ENCODE measurements at places on chromosomes 6 and 20.

DNA sequence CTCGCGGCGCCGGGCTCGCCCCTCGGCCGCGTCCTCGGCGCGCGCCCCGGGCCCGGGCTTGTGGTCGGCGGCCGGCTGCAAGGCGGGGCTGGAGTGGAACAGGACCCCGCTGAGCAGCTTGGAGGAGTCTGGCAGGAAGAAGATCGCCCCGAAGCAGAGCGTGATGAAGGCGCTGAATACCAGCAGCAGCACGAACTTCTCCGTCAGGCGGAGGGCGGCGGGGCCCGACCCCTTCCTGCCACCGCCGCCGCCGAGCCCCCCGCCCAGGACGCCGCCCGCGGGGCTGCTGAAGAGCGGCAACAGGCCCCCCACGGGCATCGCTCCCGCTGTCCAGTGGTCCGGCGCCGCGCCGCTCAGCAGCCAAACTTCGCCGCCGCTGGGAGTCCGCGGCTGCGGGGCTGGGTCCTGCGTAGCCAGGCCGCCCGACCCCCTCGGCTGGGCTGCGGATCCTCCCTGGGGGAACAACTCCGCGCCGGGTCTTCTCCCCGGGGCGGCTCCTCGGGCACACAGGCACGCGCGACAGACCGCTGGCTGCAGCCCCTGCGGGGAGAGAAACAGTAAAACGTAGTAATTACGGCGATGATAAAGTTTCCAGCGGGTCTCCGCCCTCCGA lies 707 bp downstream of the MAN1A1 start:
- DNase-seq: peak; percentile 63

DNA sequence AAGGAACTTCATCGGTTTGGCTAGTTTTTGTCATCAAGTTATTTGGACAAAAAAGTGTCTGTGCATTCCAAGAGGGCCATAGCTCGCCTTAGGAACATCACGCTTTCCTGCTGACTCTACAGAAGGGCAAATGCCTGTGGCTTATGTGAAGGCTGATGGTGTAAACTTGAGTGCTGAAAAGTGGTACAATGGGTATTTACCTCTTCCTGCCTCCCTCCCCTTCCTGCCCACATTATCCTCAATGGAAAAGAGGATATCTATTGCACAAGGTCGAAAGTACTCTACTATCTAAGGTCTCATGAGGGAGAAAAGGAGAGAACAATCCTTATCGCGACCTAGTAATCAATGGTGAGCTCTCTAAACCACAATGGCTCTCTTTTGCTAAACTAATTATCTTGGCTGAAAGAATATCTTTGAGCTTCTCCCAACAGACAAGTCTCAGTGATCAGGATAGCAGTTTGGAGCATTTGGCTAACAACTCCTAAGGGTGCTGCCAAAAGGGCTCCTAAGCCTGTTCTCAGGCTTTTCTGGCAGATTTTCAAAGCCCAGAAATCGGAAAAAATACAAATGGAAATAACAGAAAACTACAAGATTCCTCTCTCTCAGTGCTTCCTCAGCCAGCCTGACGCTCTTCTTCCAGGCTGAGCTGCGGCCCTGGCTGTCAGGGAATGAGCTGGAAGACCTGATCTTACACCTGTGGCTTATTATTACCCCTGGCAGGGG lies 42.6 kb upstream of the ENPP1 start:
- DNase-seq: no peak

GRCh38 chr6:147849401-147850330 lies 341.2 kb downstream of the SAMD5 start:
- no peak for DNase-seq

DNA sequence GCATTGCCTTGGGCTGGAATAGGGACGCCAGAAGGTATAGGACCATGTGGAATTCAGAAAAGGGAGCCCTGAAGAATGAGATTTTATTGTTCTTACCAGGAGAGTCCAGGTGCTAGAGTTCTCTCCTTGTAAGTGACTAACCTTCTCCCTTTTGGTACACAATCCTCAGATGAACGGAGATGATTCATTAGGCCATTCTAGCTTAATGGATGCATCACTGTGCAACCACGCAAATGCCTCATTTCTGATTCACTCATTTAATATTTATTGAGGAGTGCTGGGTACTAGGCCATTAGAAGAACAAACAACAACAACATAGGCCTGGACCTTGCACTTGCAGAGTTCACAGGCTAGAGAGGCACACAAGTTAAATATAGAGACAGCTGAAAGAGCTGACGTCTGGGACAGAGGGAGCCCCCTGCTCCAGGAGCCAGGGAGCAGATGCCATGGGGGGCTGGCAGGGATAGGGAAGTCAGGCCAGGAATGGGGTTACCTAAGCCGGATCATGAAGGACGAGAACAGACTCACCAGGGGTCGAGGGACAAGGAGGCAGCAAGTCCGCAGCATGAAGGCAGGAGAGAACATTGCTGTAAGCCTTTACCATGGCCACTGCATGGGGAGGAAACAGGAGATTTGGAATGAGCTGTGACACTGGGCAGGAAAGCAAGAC lies 179.5 kb upstream of the AKAP12 start:
- no peak for DNase-seq

- DNase-seq: no peak
Measured at GRCh38 chr6:24191346-24191745, 65.3 kb downstream of the NRSN1 start.

DNA sequence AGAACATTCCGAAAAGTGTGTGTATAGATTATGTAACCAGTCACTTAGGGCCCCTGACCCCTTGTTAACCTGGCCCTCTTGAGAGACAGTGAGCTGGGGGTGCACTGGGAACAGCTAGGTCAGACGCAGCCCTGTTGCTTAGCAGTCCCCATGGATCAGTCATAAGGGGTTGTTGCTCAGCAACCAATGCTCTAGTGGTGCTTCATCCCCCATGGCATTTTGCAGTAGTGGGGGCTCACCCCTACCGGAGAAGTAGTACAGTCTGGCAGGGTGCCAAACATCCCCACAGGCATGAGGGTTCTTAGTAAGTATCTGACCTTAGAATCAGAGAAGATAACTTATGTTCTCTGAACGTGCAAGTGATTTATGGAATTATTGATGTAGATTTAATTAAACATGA lies 12.3 kb downstream of the PKIB start:
- DNase-seq: no peak

- no peak for DNase-seq
Measured at GRCh38 chr20:36624068-36624943, 18.7 kb downstream of the RAB5IF start.

- no peak for DNase-seq
Measured at GRCh38 chr6:132388291-132388690, 13.0 kb downstream of the MOXD1 start.

- no peak for DNase-seq
Measured at GRCh38 chr6:143692696-143693095, 14.9 kb downstream of the PHACTR2 start.

DNA sequence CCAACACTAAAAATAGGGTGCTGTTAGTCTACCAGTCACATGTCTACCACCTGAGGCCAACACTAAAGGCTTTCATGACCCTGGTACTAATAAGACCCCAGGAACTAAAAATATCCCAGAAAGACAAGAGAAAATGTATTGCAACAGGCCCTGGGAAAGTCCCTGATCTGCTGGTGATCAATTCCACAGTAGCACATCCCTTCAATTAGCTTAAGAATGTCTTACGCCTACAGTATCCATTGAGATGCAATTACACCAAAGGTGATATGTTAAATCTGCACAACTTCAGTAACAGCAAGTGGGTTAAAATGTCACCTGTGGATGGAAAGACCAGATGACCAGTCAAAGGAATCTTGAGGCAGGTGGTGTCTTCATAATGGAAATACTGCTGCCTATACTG lies 3.1 kb downstream of the SEMG1 start:
- DNase-seq: no peak

GRCh38 chr20:33267701-33268100 lies 15.3 kb upstream of the BPIFB1 start:
- DNase-seq: no peak

- DNase-seq: no peak
Measured at GRCh38 chr6:163529605-163530004, 115.1 kb downstream of the QKI start.

GRCh38 chr20:1423625-1424106 lies 30.8 kb upstream of the FKBP1A start:
- DNase-seq: no peak

DNA sequence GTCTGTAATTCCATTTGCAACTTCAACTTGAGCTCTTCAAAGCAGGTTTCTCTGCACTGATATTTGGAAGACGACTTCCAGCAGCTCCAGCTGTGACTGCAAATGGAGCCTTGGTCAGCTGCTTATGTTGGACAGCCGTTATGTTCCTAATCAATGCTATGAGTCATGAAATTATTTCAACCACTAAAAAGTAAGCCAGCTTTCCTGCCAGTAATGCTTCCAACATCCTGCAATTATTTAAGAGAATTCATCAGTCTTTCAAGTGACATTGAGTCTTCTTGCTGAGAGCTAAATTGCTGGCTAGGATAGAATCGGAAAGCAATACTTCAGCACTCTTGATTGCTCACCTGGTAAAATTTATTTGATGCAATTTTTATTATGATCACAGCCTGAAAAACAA lies 375.7 kb downstream of the MMUT start:
- DNase-seq: no peak

- DNase-seq: no peak
Measured at GRCh38 chr20:263701-264100, 6.2 kb downstream of the DEFB132 start.

DNA sequence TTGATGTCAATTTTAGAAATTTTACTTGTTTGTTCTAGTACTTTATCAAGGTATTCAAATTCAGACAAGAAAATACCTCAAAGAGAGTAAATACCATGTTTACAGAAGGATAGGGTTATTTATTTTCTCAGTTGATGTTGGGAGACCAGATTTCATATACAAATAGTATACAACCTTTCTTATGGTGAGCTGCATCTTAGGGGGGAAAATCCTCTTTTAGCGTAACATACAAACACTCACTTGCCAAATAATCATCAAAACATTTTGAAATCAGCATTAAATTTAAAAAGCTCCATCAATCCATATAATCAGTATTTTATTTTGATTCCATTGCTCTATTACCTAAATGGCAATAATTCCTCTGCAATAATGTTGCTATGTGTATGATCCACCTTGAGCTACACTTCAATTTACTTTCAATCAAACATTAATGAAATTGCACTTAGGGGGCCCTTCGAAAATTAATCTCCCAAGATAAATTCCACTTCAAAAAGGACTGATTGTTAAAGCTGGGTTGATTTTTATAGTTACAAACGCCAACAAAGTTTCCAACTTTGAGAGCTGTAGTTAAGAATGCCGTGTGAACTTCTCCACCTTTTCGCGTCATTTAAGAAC lies 2.2 kb downstream of the NKX2-4 start:
- no peak for DNase-seq

DNA sequence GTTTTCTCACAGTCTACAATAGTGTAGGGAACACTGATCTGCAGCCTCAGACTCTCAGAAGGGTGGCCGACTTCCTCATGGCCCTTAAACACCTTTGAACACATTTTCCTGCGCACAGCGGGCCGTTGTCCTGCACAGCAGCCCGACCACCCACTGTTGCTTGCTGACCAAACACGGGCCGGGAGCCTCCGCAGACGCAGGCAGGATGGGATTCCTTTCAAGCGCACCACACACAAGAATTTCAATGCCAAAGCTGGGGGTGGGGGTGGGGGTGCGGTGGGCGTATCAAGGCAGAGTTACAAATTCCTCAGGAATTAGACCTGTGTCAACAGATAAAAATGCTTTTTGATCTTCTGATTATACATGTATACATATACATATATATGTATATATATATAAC lies 74.5 kb downstream of the HUS1B start:
- DNase-seq: no peak

DNA sequence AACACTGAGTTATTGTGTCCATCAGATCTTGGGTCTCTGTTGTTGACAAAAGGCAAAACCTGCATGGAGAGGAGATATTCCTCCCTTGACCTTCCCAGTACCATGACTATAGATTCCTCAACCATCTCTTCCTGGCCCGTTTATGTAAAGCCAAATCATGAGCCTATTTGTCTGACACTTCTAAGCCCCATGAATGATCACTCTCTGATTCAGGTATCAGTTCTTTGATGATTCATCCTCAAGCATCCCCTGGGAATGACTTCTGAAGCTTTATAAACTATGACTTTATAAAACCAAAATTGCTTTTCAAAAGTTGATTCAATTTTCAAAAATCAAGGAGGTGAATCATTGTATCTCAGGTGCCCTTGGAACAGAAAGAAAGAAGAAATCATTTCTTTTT lies 78.7 kb upstream of the LOC128125822 start:
- no peak for DNase-seq

DNA sequence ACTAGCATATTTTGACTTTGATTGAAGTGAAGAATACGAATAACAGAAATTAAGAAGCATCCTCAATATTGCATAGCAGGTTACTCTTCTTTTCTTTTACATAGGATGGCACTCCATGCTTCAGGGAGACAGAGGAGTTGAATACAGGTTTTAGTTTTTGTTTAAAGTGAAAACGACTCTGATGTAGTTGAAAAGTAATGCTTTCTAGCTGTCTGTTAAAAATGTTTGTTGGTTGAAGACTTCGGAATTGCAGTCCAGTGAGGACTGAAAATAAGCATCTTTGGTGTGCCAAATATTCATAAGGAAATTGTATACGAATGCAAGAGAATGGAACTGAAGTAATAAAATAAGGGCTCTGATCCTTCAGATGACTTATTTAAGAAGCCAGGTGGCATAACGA lies 618 bp upstream of the SLC16A10 start:
- no peak for DNase-seq

DNA sequence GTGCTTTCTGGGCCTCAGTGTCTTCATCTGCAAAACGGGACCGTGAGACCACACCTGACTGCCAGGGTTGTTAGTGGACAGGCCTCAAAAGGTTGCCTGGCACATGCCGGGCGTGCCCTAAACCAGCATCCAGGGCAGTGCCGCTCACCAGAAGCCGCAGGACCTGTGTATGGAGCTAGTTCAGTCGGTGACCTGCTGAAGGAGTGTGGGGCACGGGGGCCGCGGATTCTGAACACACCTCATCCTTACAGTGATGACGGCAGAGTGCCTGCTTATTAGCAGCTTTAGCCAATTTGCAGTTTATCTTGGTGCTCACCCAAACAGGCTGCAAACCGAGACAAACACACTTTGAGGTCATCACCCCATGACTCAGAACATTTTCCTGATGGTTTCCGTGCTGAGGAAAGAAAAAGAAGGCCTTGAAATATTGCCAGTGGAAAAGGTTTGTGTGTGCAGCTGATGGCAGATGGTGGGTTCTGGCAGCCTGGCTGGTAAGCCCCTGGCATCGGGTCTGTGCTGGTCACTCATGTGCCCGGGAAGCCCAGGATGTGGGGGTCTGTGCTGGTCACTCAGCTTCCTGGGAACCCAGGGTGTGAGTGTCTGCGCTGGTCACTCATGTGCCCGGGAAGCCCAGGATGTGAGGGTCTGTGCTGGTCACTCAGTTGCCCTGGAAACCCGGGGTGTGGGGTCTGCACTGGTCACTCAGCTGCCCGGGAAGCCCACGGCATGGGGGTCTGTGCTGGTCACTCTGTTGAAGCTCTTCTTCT lies 153.8 kb downstream of the ERMARD start:
- DNase-seq: no peak

DNA sequence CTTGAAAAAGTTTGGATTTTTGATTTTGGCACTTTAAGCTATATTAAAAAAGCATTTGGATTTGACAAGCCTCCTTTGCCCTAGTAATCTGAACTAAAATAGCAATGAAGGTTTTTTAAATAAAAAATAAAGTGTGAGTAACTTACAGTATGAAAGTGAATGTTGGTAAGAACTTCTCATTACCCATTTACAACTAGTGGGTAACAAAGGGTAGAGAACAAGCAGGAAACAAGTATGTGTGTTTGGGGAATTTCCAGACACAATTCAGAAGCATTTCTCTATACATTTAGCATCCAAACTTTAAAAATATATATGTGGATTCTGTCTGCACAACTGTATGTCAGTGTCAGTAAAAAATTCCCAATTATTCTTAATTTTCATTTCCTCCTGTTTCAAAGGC lies 2.9 kb downstream of the TMEM30A start:
- no peak for DNase-seq

GRCh38 chr20:1301031-1301529 lies 27.9 kb downstream of the SDCBP2 start:
- DNase-seq: peak; percentile 31
